GM04504 (cell line): ENCODE measurements at places on chromosomes 6 and 20.

DNA sequence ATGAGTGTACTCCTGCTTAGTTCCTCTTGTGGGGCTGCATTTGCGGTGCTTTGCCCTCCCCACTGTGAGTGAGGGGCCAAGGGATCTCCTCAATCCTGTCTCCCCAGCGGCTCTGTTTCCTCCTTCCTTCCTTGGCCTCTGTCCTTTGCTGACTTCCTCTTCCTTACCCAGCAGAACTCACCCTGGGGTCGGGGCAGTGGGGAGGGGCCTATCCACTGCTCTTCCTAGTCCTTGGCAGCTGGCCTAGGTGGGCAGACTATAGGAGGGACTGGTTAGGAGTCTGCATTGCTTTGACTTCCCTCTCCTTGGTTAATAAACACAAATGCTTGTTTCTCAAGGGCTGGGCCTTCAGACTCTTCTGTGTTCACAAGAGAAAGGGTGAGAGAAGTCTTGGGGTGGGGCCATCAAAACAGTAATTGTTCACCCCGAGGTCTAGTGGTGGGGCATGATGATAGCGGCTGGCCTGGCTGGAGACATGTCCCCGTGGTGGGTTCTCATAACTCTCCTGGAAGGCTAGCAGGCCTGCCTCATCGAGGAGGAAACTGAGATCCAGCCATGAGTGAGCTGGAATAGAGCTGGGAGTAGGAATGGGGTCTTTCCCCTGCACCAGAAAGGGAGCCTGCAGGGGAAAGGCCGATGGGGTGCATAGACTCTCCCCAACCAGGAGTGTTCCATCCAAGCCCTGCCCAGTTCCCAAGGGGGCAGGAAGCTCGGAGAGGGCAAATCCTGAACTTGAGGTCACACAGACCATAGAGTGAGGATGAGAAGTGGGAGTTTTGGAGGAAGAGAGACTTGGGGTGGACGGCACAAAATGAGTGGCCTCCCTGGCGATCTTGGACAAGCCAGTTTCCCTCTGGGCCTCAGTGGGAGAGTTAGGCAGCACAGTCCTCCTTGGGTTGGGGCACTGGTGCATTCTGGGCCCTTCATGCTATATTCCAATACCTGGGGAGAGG is 12.7 kb downstream of the FAM110A start:
- no peak for DNase-seq

DNA sequence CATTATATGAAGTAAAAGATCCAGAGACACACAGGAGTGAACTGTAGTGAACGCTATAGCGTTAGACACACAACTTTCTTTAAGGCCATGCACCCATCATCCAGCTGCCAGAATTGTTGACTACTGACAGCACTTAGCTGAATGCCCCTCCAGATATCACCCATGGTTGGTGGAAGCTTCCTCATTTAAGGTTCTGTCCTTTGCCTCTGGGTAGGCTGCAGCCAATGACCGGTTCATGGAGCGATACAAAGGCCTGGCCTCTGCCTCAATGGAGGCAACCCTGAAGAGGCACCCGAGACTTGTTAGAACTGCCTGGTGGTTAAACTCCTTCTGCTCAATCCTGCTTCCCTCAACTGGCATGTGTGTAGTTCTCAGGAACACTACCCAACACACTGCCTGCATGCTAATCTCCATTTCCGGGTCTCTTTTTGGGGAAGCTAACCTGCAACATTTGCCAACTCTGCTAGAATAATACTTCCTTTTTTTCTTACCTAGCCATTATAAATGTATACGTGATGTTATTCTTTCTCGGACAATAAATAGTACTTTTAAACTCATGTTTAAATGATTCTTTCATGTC is 49.8 kb upstream of the THEMIS start:
- DNase-seq: no peak

DNA sequence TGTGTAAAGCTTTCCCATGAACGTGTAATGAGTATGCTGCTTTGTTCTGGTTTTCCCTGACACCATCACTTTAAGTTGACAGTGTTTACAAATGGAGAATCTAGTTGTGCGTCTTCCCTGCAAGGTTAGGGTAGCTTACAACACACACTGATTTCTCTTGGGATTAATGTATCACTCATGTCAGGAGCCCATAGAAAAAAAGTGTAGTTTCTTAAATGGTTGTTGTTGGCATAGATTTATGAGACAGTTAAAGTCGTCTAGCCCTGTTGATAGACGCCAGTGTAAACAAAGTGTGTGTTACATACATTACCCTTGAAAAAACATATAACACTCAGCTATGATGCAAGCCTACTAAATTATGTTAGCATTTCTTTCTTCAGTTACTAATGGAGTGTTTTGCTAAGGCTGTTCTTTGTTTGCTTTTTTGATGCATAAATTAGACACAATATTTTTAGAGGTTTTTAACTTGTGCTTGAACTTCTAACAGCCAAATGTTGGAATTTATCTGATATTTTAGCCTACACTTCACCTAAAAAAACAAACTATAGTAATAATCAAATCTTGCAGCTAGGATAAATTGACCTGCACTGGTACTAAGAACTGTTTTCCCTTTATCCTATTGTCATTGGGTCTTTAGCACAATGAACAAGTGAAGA is 88.6 kb downstream of the RNF217 start:
- no peak for DNase-seq

DNA sequence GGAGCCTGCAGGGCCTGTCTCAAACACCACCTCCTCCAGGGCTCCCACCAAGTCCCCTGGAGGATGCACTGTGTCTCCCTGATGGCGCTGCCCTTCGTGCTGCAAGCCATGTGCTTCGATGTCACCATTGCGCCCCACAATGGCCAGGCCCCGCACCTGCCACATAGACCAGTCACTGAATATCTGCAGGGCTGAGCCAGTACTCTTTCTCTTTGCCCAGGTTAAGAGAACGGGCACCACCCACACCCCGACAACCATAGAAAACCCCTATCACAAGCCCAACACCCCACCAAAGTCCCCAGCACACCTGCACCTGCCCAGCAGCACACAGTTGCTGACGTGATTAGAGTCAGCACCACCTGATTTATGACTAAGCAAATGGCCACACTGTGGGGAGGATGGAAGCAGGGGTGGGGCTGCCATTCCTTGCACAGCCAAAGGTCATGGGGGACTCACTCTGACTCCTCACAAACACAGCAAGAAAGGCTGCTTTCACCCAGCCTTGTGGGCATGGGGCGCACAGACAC is 104.3 kb downstream of the SLC23A2 start:
- DNase-seq: no peak

DNA sequence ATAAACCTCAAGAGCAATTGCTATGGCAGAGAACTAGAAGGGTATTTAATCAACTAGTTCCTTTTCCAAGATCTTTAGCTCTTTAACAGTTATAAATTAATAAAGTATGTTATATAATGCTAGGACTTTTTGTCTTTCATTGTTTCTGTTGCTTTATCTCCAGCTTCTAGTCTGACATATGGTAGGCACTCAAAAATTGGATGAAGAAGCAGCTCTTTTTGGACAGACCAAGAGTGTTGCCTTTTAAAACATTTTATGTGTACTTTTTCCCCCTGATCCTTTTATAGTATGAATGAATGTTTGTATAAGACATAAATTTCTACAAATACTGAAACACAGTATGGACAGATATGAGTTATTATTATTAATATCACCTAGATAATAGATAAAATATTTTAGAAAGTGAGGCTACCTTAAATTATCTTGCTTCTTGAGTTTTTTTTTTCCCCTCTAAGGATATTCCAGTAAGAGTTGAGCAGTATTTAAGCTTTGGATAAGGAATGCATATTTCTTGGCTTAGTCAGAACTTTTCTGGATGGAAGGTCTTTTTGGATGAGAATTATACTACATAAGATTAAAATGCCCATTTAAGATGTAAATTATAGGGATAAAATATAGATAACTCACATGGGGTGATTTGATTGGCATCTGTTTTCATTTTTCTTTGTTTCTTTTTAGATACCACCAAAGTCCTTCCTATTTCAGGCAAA is 16.6 kb downstream of the LAMA2 start:
- DNase-seq: no peak

DNA sequence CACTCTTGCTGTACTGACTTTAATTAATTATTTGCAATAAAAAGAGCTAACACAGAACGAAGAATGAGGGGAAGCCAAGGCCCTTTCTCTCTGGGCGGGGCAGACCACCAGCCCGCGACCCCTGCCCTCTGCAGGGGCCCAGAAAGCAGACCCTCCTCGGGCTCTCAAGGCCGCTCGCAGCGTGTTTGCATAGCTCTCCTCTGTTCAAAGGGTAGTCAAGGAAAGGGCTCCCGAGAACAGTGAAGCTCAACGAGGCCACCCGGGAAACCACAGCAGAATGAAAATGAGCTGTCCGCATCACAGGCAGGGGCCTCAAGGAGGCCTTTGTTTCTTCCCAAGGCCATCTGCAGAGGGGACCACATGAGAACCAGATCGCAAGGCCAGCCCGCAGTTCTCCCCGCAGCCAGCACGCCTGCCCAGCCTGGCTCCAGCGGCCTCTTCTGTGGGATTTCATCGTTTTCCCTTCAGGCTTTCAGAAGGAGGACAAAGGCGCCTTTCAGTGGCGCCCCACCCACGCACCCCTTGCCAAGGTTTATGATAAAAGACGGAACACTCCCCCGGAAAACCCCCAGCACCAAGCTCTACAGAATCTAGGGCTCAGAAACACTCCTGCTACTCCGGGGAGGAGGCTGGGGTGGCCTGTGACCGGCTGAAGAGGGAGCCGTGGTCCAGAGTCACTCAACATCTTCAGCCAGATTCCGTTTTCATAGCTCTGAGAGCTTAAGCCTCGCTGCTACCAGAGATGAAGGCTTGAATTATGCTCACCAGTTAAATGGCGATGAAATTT is 25.3 kb downstream of the ACSS1 start:
- no peak for DNase-seq

- DNase-seq: peak; percentile 24
Measured at GRCh38 chr20:815914-816606, 17.5 kb upstream of the FAM110A start.

DNA sequence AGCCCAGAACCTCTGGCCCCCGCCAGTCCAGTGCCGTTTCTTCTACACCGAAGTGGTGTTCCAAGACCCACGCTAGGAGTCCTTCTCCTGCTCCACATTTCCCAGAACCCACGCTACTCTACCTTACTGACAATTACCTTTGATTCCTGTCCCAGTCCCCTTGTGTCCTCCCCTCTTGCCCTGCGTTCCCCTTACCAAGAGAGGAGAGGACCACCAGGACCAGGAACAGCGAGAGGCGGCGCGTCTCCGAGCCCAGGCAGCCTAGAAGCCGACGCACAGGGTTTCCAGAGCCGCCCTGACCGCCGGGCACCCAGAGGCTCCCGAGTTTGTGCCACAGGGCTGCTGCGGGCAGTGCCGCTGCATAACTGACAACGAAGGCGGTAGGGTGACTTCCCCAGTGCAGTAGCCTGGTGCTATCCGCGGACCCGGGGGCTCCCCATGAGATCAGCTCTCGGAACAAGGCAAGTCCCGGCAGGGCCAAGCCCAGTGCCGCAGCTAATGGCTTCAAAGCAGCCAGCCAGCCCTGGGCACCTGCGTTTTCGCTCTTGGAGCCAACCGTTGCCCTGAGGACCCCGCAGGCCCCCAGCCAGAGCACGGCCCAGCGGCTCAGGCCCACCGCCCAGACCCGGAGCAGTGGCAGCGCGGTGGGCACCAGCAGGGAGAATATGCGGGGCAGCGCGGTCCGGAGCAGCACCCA is 512 bp downstream of the TAP1 start:
- no peak for DNase-seq

DNA sequence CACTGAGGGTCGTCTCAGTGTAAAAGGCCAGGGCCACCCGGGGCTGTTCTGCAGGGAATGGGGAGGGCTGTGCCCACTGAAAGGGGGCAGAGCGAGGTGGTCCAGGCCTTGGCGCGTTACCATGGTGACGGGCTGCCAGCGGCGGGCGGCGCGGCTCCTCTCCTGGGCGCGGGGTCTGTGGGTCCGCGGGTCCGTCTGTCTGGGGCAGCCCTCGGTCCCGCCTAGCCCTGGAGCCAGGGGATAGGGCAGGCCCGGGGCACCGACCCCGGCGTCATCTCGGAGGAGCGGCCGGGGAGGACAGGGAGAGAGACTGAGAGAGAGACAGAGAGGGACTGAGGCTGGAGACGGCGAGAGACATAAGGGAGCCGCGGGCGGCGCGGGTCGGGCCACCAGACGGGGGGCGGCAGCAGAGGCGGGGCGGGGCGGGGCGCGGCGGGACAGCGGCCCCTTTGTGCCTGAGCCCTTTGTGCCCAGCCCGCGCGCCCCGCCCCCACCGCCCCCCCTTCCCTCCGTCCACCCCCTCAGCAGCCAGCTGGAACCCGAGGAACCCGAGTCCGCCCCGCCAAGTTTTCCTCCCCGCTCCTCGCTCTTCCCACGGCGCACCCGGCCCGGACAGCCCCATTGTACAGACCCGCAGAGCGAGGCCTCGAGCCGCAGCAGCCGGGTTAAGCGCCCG is at the start of gene KIAA1755:
Gene KIAA1755 (minus strand): TSS at position 358 of the 676 bp plus-strand sequence. CDS start 235 bp downstream, at position 123.
- DNase-seq: no peak

- DNase-seq: peak; percentile 6
Measured at GRCh38 chr6:122869437-122870024, 80.5 kb downstream of the SMPDL3A start.

GRCh38 chr20:9363673-9364072 is 150.7 kb upstream of the LAMP5 start:
- no peak for DNase-seq

DNA sequence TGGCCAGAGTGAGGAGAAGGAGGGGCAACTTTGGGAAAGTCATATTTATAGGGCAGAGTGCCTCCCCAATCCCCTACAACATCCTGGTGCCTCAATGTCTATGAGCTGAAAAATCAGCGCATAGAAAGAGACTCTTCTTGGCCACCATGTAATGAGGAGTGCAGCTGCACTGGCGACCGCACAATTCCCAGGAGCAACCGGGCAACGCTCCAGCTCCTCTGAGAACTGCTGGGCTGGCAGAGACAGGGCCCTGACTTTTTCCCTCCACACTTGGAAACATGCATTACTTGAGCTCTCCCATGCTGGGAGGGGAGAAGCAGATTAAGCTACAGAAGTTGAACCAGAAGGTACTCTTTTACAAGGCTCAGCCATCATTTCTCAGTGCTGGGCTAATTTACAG is 31.4 kb upstream of the MARCKS start:
- DNase-seq: peak; percentile 72

DNA sequence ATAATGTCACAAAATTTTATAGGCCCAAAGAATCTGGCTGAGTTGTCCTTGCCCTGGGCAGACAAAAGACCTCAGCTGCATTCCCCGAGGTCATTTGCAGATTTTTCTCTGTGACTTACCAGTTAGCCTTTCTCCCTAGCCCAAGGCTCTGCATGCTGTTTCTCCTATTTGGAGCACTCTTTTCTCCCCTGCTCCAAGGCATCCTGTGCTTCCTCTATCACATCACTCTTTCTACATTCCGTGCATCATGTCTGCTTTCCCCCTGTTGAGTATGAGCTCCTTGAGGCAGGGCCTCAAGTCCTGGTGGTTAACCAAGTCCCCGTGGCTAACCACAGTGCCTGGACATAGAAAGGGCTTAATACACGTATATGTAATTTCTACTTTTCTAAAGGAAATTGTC is 593 bp upstream of the GSTA3 start:
- DNase-seq: no peak
